ENCODE measurements at places on chromosomes 1 and 21.

GRCh38 chr1:231626535-231626950, at the start of gene DISC1:
DISC1 (plus strand) TSS chr1:231626790; CDS start chr1:231626868, 78 bp downstream.
- peak; percentile 90 for DNase-seq

GRCh38 chr21:44353191-44353970, at the start of gene TRPM2:
TRPM2 (plus strand) TSS chr21:44353621; CDS start chr21:44353701, 80 bp downstream.
- DNase-seq: peak; percentile 33

DNA sequence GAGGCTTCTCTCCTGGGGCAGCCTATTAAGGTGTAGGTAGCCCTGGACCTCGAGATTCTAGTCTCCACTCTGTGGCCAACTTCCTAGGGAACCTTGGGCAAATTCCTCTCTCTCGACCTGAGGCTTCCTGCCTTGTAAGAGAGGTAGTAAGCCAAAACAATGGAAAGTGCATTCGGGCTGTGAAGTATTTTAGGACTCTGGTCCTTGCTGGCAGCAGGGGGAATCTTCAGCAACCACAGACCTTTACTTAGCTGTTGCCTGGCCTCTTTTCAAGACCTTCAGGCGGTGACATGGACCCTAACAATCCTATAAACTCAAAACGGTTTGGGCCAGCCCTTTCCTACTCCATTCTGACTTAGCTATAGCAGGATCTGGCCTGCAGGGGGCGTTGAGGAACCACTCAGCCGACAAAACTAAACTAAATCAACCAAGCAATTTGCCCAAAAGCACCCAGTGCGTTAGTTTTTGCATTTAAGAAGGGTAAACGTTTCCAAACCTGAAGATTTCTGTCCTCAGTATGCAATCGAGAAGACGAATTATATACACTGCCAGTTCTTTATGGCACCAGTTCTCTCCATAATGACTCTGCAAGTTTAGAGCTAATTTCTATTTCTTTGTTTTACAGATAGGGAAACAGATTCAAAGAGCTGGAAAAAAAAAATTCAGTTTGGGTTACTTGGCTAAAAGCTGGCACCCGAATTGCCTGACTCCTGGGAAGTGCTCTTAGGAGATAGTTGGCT, 10.9 kb upstream of the SESN2 start:
- peak; percentile 81 for DNase-seq

DNA sequence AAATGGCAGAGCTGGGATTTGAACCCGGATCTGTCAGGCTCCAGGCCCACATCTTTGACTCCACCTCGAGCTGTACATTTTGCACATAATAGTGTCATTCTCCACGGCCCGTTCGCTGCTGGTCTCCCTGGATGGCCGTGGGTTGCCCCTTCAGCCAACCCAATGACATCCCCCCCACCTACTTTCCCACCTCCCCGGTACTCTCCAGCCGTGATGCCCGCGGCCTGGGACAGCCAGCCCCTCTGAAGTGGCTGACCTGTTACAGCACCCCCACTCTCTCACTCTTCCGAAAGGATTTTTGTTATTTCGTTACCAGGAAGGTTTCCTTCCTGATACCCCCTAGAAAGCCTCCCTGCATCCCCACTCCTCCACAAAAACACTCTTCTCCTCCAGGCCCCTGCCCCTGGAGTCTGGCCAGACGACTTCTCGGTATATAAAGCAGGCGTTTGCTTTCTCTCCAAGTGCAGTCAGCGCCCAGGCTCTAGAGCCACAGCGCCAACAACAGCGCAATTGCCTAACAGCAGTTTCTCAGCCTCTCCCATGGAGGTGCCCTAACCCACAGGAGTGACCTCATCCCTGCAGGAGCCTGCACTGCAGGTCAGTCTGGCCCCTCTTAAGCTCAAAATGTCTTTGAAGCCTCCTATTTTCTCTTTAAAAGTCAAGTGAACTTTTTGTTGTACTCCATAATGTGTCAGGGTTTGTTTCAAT, 14.5 kb upstream of the GJB5 start:
- DNase-seq: no peak

DNA sequence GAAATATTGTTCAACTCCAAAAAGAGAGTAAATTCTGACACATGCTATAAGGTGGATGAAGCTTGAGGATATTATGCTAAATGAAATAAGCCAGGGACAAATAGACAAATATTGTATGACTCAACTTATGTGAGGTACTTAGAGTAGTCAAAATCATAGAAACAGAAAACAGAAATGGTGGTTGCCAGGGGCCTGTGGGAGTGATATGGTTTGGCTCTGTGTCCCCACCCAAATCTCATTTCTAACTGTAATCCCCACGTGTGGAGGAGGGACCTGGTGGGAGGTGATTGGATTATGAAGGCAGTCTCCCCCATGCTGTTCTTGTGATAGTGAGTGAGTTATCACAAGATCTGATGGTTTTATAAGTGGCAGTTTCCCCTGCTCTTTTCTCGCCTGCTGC, 24.7 kb upstream of the DISP1 start:
- DNase-seq: no peak

All from fibroblast of gingiva (primary cell).